ENCODE measurements at places on chromosomes 5 and 9.

DNA sequence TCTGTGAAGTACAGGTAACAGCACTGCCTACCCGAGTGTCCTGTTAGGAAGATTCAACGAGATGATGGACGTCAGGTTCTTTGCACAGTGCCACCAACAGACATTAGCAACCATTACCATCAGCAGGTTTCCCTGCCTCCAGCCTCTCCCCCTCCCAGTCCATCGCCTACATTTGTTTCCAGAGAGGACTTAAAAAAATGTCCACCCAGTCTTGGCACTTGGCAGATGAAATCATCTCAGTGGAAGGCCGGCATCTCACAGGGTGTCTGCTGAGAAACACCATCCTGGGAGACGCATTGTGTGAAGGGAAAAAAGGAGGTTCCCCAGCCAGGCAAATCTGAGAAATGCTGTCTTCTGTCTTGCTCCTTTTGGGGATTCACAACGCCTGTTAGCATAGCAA is 58.2 kb downstream of the CRB2 start:
- no peak for DNase-seq

DNA sequence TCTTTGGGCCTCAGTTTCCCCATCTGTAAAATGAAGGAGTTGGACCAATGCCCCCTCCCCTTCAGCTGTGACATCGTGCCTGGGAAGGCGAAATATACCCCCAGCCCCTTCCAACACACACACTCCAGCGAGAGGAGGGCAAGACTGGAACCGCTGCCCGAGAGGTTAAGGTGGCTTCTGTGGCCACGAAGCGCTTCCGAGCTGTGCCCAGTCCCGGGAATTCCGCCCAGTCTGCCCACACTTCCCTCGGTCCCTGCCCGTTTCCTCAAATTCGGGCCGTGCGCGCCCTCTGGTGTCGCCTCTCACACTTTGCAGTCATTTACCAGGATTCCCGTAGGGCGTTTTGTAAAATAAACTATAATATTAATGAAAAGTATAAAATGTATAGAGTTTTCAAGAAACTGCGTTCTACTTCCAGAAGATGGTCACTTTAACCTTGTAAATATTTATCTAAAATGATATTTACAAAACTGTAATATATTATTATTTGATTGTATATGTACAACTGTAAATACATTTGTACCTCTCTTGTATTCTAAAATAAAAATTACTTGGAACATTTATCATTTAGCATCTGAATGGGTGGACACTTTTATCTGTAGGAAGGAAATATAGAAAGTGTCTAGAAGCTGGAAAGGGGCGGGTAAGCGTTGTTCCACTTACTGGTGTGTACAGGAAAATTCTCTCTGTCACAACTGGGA is 11.0 kb upstream of the EXOSC2 start:
- DNase-seq = peak; percentile 77

DNA sequence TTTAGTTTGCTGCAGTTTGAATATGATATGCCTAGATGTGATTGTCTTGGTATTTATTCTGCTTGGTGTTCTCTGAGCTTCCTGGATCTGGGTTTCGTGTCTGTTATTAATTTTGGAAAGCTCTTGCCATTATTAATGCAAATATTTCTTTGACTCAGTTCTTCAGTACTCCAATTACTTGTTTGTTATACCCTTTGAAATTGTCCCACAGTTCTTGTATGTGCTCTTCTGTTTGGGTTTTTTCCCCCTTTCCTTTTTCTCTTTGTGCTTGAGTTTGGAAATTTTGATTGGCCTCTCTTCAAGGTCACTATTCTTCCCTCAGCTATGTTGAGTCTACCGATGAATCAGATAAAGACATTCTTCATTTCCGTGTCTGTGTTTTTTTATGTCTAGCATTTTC is 96.6 kb upstream of the CKMT2 start:
- DNase-seq = no peak

- no peak for DNase-seq
Observed at GRCh38 chr9:33193818-33194217, 26.7 kb upstream of the B4GALT1 start.

- DNase-seq = no peak
Observed at GRCh38 chr5:8633259-8633658, 764.3 kb downstream of the MTRR start.

GRCh38 chr9:101579711-101580545 is 14.8 kb downstream of the PPP3R2 start:
- DNase-seq = no peak

- DNase-seq = no peak
Observed at GRCh38 chr5:135243556-135244285, 155.3 kb downstream of the MACROH2A1 start.
